ENCODE measurements at places on chromosomes 2 and 18. TPM values are rescaled to one million over a fixed set of nuclear protein-coding genes. Genes with fewer than 3 reads are reported as not detected.

The NEU2 gene
- not detected for polyA plus RNA-seq

DNA sequence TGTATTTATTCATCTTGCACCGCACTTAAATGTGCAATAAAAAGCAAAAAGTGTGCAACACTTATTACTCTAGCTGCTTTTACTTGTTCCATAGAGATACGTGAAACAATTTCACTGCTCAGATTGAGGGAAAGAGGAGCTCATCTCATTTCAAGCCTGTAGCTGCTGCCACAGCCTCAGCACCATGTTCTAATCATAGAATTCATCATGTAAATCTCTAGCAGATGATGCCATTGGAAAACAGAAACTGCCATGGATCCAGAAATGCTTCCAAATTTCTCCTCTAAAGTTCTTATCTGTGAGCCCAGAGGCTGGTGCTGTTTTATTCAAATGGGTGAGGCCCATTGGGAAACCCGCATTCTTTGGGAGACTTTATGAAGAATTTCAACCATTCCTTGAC, 2.0 kb downstream of the CDC42EP3 start:
- peak overlapping the region; percentile 80 for H3K4me3 ChIP-seq
- no peaks in the 10 kb centered on the region for H3K27me3 ChIP-seq
- H3K4me1 ChIP-seq, result peaks cover 15% of the 10 kb centered on the region
- no peak overlapping the region for H3K27ac ChIP-seq
- DNase-seq, result no peak

DNA sequence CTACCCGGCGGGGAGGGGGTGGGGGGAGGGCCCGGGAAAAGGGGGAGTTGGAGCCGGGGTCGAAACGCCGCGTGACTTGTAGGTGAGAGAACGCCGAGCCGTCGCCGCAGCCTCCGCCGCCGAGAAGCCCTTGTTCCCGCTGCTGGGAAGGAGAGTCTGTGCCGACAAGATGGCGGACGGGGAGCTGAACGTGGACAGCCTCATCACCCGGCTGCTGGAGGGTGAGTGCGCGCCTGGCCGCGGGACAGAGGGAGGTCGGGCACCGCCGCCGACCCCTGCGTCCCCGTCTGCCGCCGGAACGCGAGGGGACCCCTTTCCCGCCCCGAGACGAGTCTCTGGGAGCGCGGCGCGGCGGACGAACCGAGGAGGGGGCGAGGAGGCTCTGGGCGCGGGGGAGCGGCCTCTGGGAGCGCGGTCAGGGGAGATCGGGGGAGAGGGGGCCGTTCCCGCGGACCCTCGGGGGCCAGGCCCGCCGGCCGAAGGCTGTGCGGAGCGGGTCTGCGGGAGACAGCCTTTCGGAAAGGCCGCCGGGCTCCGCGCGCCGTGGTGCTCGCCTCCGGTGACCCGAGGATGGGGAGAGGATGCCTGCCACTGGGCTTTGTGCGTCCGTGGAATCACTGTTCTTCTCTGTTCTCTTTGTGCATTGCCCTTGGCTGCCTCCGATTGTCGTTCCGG, 463 bp downstream of the PPP1CB start:
- peak overlapping the region; percentile 83 for H3K4me3 ChIP-seq
- DNase-seq, result peak; percentile 31
- no peaks in the 10 kb centered on the region for H3K36me3 ChIP-seq
- peaks cover 17% of the 10 kb centered on the region for H3K4me1 ChIP-seq
- peak overlapping the region; percentile 96 for H3K27ac ChIP-seq

DNA sequence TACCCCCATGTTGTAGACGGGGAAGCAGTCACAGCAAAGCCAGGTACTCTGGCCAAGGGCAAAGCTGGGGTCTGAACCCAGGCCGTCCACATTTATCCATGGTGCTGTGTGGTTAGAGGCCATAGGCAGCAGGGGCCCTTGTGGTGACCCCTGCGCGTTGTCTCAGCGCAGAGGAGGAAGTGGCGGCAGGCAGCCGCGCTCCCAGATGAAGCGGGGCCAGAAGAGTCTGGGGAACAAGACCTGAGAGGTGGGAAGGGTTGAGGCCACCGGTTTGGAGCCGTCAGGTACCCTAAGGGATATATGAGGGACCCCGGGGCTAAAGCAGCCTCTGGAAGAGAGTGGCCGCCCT, 770 bp downstream of the ZNF396 start:
- no peaks in the 10 kb centered on the region for H3K36me3 ChIP-seq
- no peak for DNase-seq
- no peak overlapping the region for H3K27ac ChIP-seq
- H3K4me3 ChIP-seq, result peak overlapping the region; percentile 70
- peaks cover 6% of the 10 kb centered on the region for H3K4me1 ChIP-seq
- H3K27me3 ChIP-seq, result no peaks in the 10 kb centered on the region

- no peaks in the 10 kb centered on the region for H3K4me1 ChIP-seq
- no peaks in the 10 kb centered on the region for H3K36me3 ChIP-seq
- H3K4me3 ChIP-seq, result no peak overlapping the region
- no peaks in the 10 kb centered on the region for H3K27me3 ChIP-seq
- DNase-seq, result peak; percentile 14
- H3K27ac ChIP-seq, result no peak overlapping the region
Observed at GRCh38 chr2:37377187-37377532, 32.7 kb downstream of the QPCT start.

DNA sequence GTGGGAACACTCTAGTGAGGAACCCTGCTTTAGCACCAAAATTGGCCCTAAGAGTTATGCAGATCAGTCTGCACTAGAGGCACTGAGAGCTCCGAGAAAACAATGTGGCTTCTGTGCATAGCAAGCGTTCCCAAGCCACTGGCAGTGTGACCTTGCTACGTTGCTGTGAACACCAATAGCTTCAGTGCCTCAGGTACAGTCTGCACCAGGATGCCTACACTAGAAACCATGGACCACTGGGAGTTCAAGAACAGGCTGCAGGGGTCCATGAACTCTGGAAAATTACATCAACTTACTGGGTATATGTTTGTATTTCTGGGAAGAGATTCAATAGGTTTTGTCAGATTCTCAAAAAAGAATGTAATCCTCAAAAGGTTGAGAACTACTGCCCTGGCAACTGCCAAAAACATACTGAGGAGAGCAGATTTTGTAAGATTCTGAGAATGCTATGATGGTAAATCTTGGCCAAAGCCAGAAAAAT, 18.3 kb upstream of the SP3 start:
- no peak overlapping the region for H3K4me3 ChIP-seq
- H3K27ac ChIP-seq, result peak overlapping the region; percentile 36
- DNase-seq, result no peak
- H3K4me1 ChIP-seq, result peaks cover 7% of the 10 kb centered on the region

- peaks cover 35% of the 10 kb centered on the region for H3K4me1 ChIP-seq
- no peak overlapping the region for H3K4me3 ChIP-seq
- no peak for DNase-seq
Observed at GRCh38 chr18:48295586-48296311, 113.4 kb downstream of the ZBTB7C start.

GRCh38 chr2:149040451-149040850, 2.0 kb downstream of the LYPD6B start:
- H3K27ac ChIP-seq, result no peak overlapping the region
- H3K27me3 ChIP-seq, result peaks cover 19% of the 10 kb centered on the region
- no peaks in the 10 kb centered on the region for H3K36me3 ChIP-seq

- H3K4me1 ChIP-seq, result peaks cover 3% of the 10 kb centered on the region
- peak; percentile 47 for DNase-seq
- peak within 1 kb of the TSS; percentile 68 for H3K4me3 ChIP-seq
- peak within 1 kb of the TSS; percentile 80 for H3K27ac ChIP-seq
Observed at GRCh38 chr2:160493227-160494028, at the start of gene RBMS1. TSS of gene RBMS1 (minus strand) at chr2:160493807. CDS start at chr2:160493363, 444 bp downstream.

The GAREM1 gene
- 13.6 TPM for polyA plus RNA-seq

DNA sequence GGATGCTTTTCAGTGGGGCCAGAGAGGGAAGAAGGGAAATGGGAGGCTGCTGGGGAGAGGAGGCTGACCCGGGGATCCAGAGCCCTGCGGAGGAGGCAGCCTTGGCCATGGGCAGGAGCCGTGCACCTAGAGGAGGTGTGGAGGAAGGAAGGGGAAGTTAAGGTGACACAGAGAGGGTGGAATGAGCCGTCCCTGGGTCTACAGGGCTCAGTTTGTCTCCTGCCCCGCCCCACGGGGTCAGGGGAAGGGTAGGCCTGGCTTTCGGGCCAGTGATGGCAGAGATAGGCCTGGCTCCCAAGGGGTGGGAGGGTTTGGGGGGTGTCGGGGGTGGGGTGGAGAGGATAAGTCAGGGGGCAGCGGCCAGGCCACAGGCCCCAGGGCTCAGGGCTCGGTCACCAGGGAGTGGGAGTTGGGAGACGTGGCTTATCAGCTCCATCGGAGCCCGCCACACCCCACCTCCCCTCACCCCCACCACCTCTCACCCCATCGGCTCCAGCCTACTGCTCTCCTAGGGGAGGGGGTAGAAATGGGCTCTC, 39.5 kb upstream of the NOTO start:
- H3K27me3 ChIP-seq, result peaks cover 1% of the 10 kb centered on the region
- H3K4me1 ChIP-seq, result no peaks in the 10 kb centered on the region
- no peak overlapping the region for H3K27ac ChIP-seq
- H3K4me3 ChIP-seq, result no peak overlapping the region
- no peak for DNase-seq

- H3K27ac ChIP-seq, result no peak overlapping the region
- no peak overlapping the region for H3K4me3 ChIP-seq
- H3K27me3 ChIP-seq, result no peaks in the 10 kb centered on the region
- peak; percentile 32 for DNase-seq
- H3K36me3 ChIP-seq, result no peaks in the 10 kb centered on the region
- no peaks in the 10 kb centered on the region for H3K4me1 ChIP-seq
Observed at GRCh38 chr2:220458051-220458450, 830.6 kb downstream of the SLC4A3 start.

DNA sequence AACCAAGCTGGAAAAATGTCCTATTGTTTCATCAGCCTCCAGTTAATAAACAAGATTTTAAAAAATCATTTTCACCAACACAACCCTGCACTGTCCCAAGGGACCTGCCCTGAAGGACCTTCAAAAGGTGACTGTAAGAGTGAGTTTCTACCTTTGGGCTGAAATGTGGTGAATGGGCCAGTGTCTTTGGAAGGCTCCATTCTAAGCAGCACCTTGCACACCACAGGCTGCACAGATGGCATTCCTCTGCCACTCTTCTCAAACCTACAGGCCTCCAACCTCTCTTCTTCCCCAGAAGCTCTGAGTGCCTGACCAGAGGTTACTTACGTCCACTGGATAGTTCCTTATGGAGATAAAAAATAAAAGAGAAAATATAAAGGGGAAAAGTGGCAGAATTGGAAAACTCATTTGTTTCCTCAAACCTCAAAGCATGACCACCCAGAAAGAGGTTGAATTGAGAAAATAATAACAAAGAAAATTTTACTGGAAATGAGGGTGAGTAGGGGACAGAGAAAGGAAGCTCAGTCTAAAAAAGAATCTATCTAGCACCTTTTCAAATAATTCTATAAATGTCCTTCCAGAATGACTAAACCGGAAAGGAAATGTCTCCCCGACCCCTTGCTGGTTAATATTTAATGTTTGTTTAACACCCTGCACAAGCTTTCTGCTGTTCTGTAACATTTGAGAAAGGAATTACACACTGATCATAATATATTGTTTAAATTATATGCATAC, 175.7 kb downstream of the METTL4 start:
- no peaks in the 10 kb centered on the region for H3K4me1 ChIP-seq
- no peak overlapping the region for H3K27ac ChIP-seq

DNA sequence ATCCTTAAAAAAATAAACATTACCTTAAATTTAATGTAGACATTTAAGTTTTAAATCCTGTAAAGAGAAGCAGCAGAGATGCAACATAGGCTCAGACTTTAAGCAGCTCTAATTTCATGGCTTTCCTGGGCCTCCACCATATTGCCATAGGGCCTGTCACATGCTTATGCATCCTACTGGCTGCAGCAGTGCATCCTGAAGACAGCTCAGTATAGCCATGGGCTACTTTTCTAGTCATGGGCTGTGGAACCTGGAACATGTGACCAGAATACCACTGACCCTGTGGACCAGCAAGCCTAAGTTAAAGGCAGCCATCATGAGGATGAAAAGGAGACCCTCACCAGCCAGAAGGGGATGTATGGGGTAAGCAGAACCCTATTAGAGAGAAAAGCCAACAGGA, 10.7 kb downstream of the RMP24 start:
- H3K36me3 ChIP-seq, result peaks cover 14% of the 10 kb centered on the region
- no peak overlapping the region for H3K4me3 ChIP-seq
- no peak for DNase-seq

GRCh38 chr2:158221063-158222020, 119.7 kb downstream of the UPP2 start:
- no peak overlapping the region for H3K27ac ChIP-seq
- H3K36me3 ChIP-seq, result no peaks in the 10 kb centered on the region
- H3K27me3 ChIP-seq, result no peaks in the 10 kb centered on the region
- no peaks in the 10 kb centered on the region for H3K4me1 ChIP-seq

DNA sequence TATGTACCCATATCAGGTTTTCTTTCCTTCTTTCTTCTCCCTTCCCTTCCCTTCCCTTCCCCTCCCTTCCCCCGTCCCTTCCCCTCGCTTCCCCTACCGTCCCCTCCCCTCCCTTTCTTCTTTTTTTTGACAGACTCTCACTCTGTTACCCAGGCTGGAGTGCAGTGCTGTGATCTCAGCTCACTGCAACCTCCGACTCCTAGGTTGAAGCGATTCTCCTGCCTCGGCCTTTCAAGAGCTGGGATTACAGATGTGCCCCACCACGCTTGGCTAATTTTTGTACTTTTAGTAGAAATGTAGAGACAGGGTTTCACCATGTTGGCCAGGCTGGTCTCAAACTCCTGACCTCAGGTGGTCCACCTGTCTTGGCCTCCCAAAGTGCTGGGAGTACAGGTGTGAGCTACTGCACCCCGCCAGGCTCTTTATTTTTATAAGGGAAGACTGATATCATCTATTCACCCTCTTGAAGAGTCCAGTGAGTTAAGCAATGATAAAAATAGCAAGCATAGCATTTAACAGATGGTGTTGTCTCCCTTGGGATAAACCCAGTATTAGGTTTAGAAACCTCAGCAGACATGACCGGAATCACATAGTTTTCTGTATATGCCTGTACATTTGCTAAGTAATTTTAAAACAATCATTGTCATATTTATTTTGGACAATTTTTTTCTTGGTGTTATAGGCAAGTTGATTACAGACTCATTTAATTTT, 888.4 kb downstream of the TRIB2 start:
- H3K4me3 ChIP-seq, result no peak overlapping the region
- no peak overlapping the region for H3K27ac ChIP-seq
- H3K36me3 ChIP-seq, result no peaks in the 10 kb centered on the region
- no peaks in the 10 kb centered on the region for H3K27me3 ChIP-seq
- no peak for DNase-seq

GRCh38 chr2:167480986-167481309, 592.7 kb downstream of the XIRP2 start:
- no peaks in the 10 kb centered on the region for H3K36me3 ChIP-seq
- no peaks in the 10 kb centered on the region for H3K27me3 ChIP-seq
- H3K4me3 ChIP-seq, result no peak overlapping the region
- DNase-seq, result no peak

DNA sequence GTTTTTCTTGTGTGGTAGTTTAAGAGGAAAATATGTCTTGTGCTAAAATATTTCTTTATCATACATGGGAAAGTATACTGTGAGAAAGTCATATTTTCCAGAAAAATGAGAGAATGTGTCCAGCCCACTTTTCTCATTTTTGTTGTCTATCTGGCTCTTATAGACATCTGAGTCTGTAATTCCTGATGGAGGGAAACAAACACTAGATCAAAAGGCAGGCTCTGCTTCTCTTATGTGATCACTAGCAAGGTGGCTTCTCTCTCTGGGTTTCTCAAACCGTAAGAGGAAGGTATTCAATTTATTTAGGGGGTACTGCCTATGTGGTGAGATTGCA, 40.0 kb upstream of the PEX13 start:
- no peak for DNase-seq
- H3K4me1 ChIP-seq, result no peaks in the 10 kb centered on the region
- H3K4me3 ChIP-seq, result no peak overlapping the region
- H3K27me3 ChIP-seq, result no peaks in the 10 kb centered on the region

Measured in spinal cord (tissue), 10 donors.